Neural crest cell (in vitro differentiated cells): ENCODE measurements at places on chromosomes 2 and 18. TPM values are rescaled to one million over a fixed set of nuclear protein-coding genes. Genes with fewer than 3 reads are reported as not detected.
A peak's percentile ranks its signal among the peaks of the same experiment; 100 is the strongest.

GRCh38 chr2:44705876-44706480 lies 235.5 kb upstream of the SIX3 start:
- H3K27me3 ChIP-seq = peaks cover 56% of the 10 kb centered on the region
- H3K27ac ChIP-seq = peak overlapping the region; percentile 9
- H3K4me3 ChIP-seq = peak overlapping the region; percentile 31
- H3K4me1 ChIP-seq = peaks cover 44% of the 10 kb centered on the region

- H3K27me3 ChIP-seq = no peaks in the 10 kb centered on the region
- no peak overlapping the region for H3K4me3 ChIP-seq
- H3K27ac ChIP-seq = no peak overlapping the region
- DNase-seq = no peak
- H3K4me1 ChIP-seq = peaks cover 58% of the 10 kb centered on the region
Observed at GRCh38 chr2:221529943-221530652, 42.0 kb downstream of the EPHA4 start.

GRCh38 chr2:9288233-9288632 lies 81.6 kb downstream of the ASAP2 start:
- no peak overlapping the region for H3K4me3 ChIP-seq
- peaks cover 9% of the 10 kb centered on the region for H3K36me3 ChIP-seq
- no peaks in the 10 kb centered on the region for H3K27me3 ChIP-seq
- H3K4me1 ChIP-seq = peaks cover 7% of the 10 kb centered on the region
- no peak overlapping the region for H3K27ac ChIP-seq

DNA sequence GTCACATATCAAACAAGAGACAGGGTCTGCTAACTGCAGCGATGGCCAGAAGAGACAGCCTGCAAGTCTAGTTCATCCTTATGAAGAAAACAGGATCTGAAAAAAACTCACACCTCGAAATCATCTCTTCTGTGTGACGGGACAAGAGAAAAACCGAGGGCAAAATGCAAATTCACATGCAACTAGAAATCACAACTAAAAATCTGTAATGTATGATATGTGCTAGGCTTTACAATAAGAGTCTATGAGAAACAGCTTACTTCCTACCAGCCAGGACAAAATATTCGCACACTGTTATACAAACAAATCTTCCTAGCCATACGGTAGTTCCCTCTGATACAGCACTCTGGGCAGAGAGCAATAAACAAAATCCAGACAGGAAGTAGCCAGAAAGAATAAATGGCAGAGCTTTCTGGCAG lies 48.8 kb downstream of the ANKRD44 start:
- H3K27ac ChIP-seq = no peak overlapping the region
- no peaks in the 10 kb centered on the region for H3K27me3 ChIP-seq
- no peaks in the 10 kb centered on the region for H3K36me3 ChIP-seq

DNA sequence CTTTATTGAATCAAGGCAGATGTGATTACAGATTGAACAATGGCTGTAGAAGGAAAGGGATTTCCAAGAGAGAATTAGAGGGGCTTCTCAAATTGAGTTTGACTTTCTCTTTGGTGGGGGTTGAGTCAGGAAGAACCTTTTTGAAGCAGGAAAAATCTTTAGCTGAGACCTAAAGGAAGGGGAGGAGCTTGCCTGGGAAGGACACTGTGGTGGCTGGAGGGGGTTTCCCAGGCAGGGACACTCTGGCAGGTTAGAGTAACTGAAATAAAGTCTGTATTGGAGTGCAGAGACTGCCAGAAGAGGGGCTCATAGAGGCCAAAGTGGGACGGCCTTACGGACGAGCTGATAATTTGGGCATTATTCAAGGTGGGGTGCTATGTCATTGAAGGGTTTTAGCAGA lies 69.3 kb downstream of the NEDD4L start:
- no peak overlapping the region for H3K4me3 ChIP-seq
- H3K36me3 ChIP-seq = no peaks in the 10 kb centered on the region
- H3K4me1 ChIP-seq = peaks cover 20% of the 10 kb centered on the region

DNA sequence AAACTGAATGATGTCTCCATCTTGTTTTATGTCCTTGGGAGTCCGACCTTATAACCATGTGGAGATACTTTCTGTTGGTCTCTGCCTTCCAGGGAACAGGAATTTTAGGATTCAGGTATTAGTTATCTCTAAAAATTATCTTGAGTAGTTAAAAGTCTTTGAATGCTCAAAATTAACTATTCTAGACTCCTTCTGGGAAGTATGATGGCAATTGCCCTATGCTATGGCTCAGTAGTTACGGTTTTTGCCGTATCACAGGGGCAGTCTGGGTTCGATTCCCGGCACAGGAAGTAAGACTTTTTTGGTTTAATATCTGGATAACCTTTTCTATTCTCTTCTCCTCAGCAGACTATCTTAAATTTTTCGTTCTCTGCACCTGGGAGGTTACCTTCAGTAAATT lies 708.7 kb upstream of the LRATD1 start:
- DNase-seq = no peak
- H3K36me3 ChIP-seq = no peaks in the 10 kb centered on the region
- H3K27me3 ChIP-seq = no peaks in the 10 kb centered on the region
- H3K4me1 ChIP-seq = no peaks in the 10 kb centered on the region

DNA sequence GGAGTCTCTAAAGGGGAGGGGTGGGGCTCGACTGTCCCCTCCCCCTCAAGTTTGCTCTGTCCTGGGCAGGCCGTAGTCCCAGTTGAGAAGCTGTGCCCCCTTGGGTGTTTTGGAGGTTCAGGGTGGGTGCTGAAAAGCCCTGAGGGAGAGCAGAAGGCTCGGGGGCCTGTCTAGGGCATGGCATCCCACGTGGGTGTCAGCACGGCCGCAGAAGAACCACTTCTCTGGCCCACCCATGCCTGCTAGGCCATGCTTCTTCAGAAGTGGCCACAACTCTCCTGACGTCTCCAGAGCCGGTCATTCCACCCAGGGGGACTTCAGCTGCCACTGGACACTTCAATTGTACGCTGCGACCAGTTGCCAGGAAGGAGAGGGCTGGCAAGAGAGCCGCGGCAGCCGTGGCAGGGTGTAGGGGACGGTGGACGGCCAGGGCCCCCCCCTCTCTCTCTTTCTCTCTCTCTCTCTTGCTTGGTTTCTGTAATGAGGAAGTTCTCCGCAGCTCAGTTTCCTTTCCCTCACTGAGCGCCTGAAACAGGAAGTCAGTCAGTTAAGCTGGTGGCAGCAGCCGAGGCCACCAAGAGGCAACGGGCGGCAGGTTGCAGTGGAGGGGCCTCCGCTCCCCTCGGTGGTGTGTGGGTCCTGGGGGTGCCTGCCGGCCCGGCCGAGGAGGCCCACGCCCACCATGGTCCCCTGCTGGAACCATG lies at the start of gene INPP5D:
TSS of gene INPP5D (plus strand) at position 546 of the 704 bp plus-strand sequence. CDS start at position 683, 137 bp downstream.
- H3K4me1 ChIP-seq = peaks cover 24% of the 10 kb centered on the region
- no peaks in the 10 kb centered on the region for H3K36me3 ChIP-seq
- no peak for DNase-seq
- H3K27ac ChIP-seq = peak within 1 kb of the TSS; percentile 27
- peaks cover 12% of the 10 kb centered on the region for H3K27me3 ChIP-seq

DNA sequence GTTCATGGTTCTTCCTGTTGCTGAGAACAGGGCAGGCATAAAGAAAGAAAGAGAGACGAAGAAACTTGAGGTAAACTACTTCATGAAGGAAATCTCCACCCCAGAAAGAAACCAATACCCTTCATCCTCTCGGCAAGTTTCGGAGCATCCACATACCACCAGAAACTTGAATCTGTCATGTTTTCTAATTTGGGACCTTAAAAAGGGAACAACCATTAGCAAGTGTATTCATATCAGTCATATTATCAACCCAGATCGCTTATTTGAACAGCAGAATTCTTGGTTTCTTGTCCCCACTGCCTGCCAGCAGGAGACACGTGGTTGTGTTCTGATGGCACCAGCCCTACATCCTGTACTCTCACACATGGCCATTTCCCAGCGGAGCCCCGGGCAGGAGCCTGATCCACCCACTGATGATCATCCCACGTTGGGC lies 53.2 kb upstream of the FZD7 start:
- H3K4me1 ChIP-seq = peaks cover 85% of the 10 kb centered on the region
- no peak for DNase-seq
- peak overlapping the region; percentile 9 for H3K27ac ChIP-seq

DNA sequence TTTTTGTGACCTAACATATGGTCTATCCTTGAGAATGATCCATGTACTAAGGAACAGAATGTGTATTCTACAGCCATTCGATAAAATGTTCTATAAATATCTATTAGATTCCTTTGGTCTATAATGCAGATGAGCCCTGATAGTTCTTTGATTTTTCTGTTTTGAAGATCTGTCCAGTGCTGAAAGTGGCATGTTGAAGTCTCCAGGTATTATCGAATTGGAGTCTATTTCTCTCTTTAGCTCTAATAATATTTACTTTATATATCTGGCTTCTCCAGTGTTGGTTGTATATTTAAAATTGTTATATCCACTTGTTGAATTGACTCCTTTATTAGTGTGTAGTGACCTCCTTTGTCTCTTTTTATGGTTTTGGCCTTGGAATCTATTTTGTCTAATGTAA lies 377.9 kb downstream of the ARL6IP6 start:
- no peak overlapping the region for H3K27ac ChIP-seq
- H3K4me3 ChIP-seq = no peak overlapping the region
- H3K4me1 ChIP-seq = no peaks in the 10 kb centered on the region
- no peaks in the 10 kb centered on the region for H3K27me3 ChIP-seq
- DNase-seq = no peak
- H3K36me3 ChIP-seq = no peaks in the 10 kb centered on the region

The POTEJ gene
- total RNA-seq = not detected in 2 replicates

The RNU2-63P gene
- total RNA-seq = 24.6 and 25.1 TPM in 2 replicates

The IL36G gene
- not detected in 2 replicates for total RNA-seq

The ITGB6 gene
- not detected in 2 replicates for total RNA-seq
